ENCODE measurements at places on chromosomes 12 and 14.

GRCh38 chr12:50924439-50925341 lies 27.7 kb upstream of the HIGD1C start:
- no peak for DNase-seq

DNA sequence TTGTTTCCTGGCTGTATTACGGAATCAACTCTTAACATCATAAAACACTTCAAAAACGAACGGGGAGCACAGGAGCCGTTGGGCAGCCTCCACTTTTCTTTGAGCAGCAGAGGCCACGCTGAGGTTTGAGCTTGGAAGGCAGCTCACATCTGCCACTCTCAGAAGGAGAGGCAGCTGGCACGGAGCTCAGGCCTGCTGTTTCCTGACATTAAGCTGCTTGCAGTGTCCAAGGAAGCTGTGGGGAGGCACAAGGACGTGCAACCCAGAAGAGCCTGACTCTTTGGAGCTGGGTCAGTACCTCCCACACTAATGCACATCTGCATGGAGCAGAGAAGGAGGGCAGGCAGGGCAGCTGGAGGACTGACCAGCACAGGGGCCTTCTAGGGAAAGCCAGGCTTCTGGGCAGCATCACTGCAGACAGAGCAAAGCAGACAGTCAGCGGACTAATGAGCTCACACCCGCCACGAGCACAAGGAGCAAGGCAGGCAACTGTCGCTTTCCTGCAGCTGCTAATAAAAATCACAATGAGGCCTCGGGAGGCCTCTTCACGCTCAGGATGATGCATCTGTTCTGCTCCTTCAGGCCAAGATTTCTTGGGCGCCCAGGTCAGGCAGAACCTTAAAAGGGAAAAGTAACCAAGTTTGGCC lies 211.1 kb downstream of the GLT1D1 start:
- no peak for DNase-seq

DNA sequence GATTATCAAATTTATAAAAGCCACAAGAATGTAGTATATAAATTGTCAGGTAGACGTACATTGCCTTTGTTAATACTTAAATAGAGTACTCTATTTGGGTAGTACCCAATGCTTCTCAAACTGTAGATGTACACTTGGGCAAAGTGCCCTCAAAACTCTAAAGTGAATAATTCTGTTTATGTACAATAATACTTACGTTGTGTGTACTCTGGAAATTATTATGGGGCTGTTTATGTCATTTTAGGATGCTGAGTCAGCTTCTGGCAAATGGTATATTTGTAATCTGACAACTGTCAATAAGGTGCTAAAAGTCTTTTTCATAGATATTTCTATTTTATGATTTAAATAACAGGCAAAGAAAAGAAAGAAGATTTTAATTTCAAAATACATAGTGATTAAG lies 102.4 kb downstream of the CCDC91 start:
- no peak for DNase-seq

- DNase-seq, result no peak
These were observed 93.8 kb downstream of the BCL11B start for GRCh38 chr14:99177886-99178835.

DNA sequence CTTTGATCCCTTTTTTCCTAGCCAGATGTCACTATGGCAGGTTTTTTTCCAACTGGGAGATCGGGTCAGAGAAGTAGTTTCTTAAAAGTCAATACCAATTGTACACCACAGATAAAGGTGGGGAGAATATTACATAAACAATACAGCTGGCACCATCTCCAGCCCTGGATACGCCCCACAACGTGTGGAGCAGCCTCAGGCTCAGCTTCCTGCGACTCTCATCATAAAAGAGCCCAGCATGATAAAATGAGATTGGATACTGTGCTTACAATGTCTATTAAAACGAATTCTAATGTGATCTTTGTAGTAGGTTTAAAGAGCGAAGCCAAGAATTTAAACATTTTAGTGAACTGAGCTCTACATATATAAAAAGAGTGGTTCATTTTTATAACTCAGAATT lies 21.5 kb downstream of the EFCAB11 start:
- no peak for DNase-seq

- no peak for DNase-seq
These were observed 45.0 kb upstream of the CCDC91 start for GRCh38 chr12:28145216-28145615.

- DNase-seq, result no peak
These were observed 5.3 kb upstream of the HECTD1 start for GRCh38 chr14:31212893-31213292.

DNA sequence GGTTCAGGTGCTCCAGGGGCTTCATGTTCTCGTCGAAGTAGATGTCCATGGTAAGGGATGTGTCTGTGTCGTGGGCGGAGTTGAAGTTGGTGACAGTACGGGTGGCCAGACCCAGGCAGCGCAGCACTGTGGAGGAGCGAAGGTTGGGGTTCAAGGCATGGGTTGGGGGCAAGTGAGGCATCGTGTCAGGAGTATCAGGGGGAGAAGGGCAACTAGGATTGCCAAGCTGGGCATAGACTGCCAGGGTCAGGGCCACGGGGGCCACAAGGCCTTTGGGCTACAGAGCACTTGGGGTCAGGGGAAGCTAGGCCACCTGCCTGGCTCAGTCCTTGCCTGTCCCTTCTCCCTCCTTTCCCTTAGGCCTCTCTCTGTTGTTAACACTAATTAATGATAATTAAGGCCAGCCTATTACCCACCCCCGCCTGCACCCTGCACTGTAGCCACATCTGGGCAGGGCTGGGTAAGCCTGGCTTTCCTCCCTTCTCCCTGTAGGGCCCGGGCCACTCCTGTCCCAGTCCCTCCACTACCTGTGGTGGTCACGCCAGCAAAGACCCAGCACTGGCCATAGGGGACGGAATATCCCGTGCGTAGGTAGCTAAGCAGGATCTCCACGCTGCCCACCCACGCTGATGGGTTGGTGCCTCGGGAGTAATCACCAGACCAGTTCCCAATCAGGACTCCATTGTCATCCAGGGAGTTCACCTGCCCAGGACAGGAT lies 4.3 kb downstream of the TGM1 start:
- DNase-seq, result no peak

- no peak for DNase-seq
These were observed 27.9 kb downstream of the FAR2 start for GRCh38 chr12:29176941-29177340.

- no peak for DNase-seq
These were observed 1.3 kb downstream of the TRIM9 start for GRCh38 chr14:51093371-51094281.

GRCh38 chr12:24507827-24508226 lies 441.1 kb downstream of the BCAT1 start:
- no peak for DNase-seq

GRCh38 chr14:37150414-37150813 lies 22.0 kb downstream of the SLC25A21 start:
- DNase-seq, result no peak

GRCh38 chr14:91405241-91405721 lies 12.3 kb downstream of the CCDC88C start:
- peak; percentile 27 for DNase-seq

DNA sequence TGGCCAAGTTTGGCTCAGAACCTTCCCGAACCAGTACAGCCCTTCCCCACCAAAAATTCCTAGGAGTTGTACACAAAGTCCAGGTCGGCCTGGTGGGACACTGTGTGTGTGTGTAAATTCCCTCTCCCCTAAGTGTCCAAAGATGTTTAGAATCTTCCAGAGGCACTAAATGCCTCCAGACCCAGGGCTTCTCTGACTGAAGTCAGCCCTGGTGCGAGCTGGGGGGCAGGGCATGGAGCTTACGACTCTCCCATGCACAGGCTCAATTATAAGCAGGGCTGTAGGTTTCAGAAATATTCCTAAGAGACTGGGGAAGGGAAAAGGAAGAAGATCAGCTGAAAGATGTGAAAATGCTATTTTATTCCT lies 106.9 kb upstream of the ATF7IP start:
- DNase-seq, result no peak

- DNase-seq, result no peak
These were observed 298.3 kb downstream of the SSPN start for GRCh38 chr12:26493656-26494055.

Measured in activated gamma-delta T cell (primary cell).